ENCODE measurements at places on chromosomes 16 and 17.

DNA sequence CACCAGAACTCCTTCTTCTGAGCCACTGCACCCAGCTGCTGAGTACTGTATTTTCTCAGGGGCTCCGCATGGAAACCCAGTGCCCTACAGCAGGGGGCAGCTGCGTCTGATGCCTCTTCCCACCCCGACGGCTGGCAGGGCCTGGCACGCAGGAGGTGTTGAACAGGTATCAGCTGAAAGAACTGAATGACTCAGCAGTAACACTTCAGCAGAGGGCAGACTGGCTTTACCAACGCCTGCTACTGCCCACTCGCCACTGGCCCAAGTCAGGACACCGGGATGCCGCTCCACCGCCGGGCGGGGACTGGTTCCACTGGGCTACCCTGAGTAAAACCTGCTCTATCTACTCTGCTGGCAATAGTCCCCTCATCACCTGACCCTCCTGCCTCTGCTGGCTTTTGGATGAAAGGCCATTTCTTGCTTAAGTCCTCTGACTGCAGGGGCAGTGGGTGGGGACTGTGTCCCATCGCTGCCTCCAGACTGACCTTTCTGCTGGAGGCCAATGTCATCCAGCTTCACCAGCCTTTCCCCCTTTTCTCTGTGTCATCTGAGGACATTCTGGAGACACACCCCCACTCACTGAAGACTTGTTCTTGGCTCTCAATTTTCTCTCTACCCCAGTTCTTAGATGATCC lies 100.4 kb upstream of the FA2H start:
- no peak for DNase-seq

GRCh38 chr17:80991645-80992076 lies at the start of gene CHMP6:
Gene CHMP6, plus strand, starts transcription at chr17:80991841. Its CDS starts 78 bp downstream, at chr17:80991919.
- peak; percentile 39 for DNase-seq

GRCh38 chr17:72592242-72592966 lies 471.6 kb downstream of the SOX9 start:
- DNase-seq, result peak; percentile 46

GRCh38 chr16:57953857-57954256 lies 17.1 kb downstream of the CNGB1 start:
- DNase-seq, result no peak

- no peak for DNase-seq
Observed at GRCh38 chr17:59669944-59670343, 37.3 kb downstream of the PTRH2 start.

All from T-helper 1 cell (primary cell).